HFFc6 (cell line): ENCODE measurements at places on chromosomes 16 and 17. TPM values are rescaled to one million over a fixed set of nuclear protein-coding genes. Genes with fewer than 3 reads are reported as not detected.

GRCh38 chr16:89168381-89169189 lies 3.0 kb upstream of the CDH15 start:
- no peak overlapping the region for H3K4me3 ChIP-seq
- no peak overlapping the region for H3K27ac ChIP-seq
- H3K36me3 ChIP-seq: no peaks in the 10 kb centered on the region
- H3K27me3 ChIP-seq: peaks cover 3% of the 10 kb centered on the region

The HAGH gene
- total RNA-seq: 37.2 to 58.9 TPM (median 56.0 TPM) in 3 replicates

GRCh38 chr16:54687043-54687899 lies 243.4 kb upstream of the IRX5 start:
- no peak overlapping the region for H3K27ac ChIP-seq
- DNase-seq: no peak
- no peak overlapping the region for H3K4me3 ChIP-seq
- no peaks in the 10 kb centered on the region for H3K4me1 ChIP-seq
- peaks cover 2% of the 10 kb centered on the region; the same call in 1 of the 2 replicates for H3K27me3 ChIP-seq

DNA sequence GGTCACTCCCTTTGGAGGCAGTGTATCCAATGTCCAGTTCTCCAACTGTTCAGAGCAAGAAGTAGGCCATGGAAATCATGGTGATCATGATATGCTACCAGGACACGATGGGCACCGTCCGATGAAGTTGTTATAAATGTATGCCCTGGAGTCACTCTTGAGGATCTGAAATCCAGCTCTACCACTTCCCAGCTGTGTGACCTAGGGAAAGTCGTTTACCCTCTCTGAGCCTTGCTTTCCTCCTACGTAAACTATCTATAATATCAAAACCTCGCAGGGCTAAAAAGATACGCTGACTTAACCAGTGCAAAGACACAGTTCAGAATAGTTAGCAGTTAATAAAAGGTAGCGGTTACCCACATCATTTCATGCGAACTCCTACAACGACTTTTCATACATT lies 194.2 kb downstream of the XYLT1 start:
- H3K4me1 ChIP-seq: peaks cover 28% of the 10 kb centered on the region
- no peak overlapping the region for H3K27ac ChIP-seq
- H3K36me3 ChIP-seq: no peaks in the 10 kb centered on the region

DNA sequence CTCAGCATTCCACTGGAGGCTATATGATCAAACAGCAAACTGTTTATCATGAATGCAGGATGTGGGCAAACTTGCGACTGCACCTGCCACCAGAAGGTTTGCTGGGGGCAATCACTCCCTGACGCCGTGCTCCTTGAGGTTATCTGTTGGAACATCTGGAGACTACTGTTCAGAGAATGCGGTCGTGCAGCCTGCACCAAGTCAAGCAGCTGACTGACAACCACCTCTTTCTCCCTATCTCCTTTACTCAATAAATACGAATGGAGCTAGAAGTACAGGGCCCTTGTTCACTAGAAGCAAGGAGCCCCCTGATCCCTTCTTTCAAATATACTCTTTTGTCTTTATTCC lies 2101.2 kb downstream of the TP53TG3F start:
- H3K27me3 ChIP-seq: no peaks in the 10 kb centered on the region; the same call in 1 of the 2 replicates
- DNase-seq: no peak
- H3K27ac ChIP-seq: no peak overlapping the region
- no peaks in the 10 kb centered on the region for H3K36me3 ChIP-seq

- no peak for DNase-seq
- peaks cover 21% of the 10 kb centered on the region for H3K36me3 ChIP-seq
- peaks cover 20% of the 10 kb centered on the region for H3K4me1 ChIP-seq
- H3K27ac ChIP-seq: no peak overlapping the region
- H3K4me3 ChIP-seq: no peak overlapping the region
Observed at GRCh38 chr17:38320482-38320881, 23.3 kb downstream of the GPR179 start.

DNA sequence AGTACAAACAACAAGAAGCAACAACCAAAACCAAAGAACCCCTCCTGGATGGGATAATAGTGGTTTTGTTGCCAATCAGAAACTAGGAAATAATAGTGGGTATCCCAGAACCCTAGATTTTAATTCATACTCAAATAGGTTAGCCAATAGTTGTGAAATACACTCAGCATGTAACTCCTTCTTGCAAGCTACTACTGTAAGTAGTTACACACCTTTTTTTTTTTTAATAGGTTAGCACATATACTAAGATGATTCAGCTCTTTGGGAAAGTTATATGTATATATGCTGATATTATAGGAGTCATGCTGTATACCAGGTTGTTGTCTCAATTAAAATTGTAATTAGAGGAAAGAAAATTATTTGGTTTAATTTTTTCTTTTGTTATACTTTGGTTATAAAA lies 92.5 kb upstream of the HAS3 start:
- no peaks in the 10 kb centered on the region; the same call in 1 of the 2 replicates for H3K27me3 ChIP-seq
- no peak overlapping the region for H3K4me3 ChIP-seq
- peaks cover 13% of the 10 kb centered on the region for H3K36me3 ChIP-seq
- no peak for DNase-seq

The CLDN6 gene
- total RNA-seq: not detected in 3 replicates

- no peaks in the 10 kb centered on the region for H3K4me1 ChIP-seq
- H3K4me3 ChIP-seq: no peak overlapping the region
- H3K36me3 ChIP-seq: peaks cover 2% of the 10 kb centered on the region; the same call in 1 of the 2 replicates
- H3K27ac ChIP-seq: no peak overlapping the region
- no peaks in the 10 kb centered on the region for H3K27me3 ChIP-seq
Observed at GRCh38 chr17:1868090-1868489, 38.3 kb downstream of the RPA1 start.

The HBA1 gene
- total RNA-seq: not detected in 3 replicates

The PROCA1 gene
- 0.56 to 0.85 TPM (median 0.60 TPM) in 3 replicates for total RNA-seq

The CLEC18B gene
- total RNA-seq: 0.14 to 0.37 TPM (median 0.34 TPM) in 3 replicates

- no peaks in the 10 kb centered on the region; the same call in 1 of the 2 replicates for H3K27me3 ChIP-seq
- DNase-seq: no peak
- H3K36me3 ChIP-seq: no peaks in the 10 kb centered on the region
- peaks cover 76% of the 10 kb centered on the region for H3K4me1 ChIP-seq
Observed at GRCh38 chr17:56167491-56167890, 14.2 kb downstream of the ANKFN1 start.

GRCh38 chr17:80655608-80656007 lies 111.0 kb downstream of the RPTOR start:
- H3K27ac ChIP-seq: no peak overlapping the region
- H3K36me3 ChIP-seq: peaks cover 46% of the 10 kb centered on the region
- no peak overlapping the region for H3K4me3 ChIP-seq
- H3K4me1 ChIP-seq: peaks cover 14% of the 10 kb centered on the region
- H3K27me3 ChIP-seq: no peaks in the 10 kb centered on the region

- H3K4me3 ChIP-seq: no peak overlapping the region
- H3K27ac ChIP-seq: no peak overlapping the region
- DNase-seq: no peak
- H3K4me1 ChIP-seq: peaks cover 12% of the 10 kb centered on the region
- peaks cover 3% of the 10 kb centered on the region; the same call in 1 of the 2 replicates for H3K27me3 ChIP-seq
Observed at GRCh38 chr16:15523092-15523541, 88.7 kb downstream of the BMERB1 start.

The KIAA0513 gene
- total RNA-seq: 12.2 and 15.4 TPM in 2 replicates

The MMP2 gene
- total RNA-seq: 553 to 622 TPM (median 555 TPM) in 3 replicates

The DCAF7 gene
- total RNA-seq: 57.2 to 62.8 TPM (median 60.0 TPM) in 3 replicates

DNA sequence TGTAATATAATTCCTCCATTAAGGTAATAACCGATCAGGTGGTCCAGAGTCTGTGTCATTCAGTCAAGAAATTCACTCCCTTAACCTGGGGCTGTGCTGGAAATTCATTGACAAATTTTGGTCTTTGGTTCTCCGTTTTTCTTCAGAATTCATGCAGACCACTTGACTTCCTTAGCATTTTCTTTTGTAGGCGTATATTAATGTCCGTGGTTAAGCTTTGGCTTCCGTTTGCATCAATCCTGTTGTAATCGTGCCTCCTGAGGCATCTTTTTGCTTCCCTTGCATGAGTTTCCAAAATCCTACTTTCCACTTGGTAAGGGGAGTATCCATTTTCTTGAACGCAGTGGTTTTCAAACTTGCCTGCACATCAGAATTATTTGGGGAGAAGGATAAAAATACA lies 9.0 kb downstream of the LRRC37B start:
- DNase-seq: no peak
- peaks cover 19% of the 10 kb centered on the region for H3K4me1 ChIP-seq
- H3K27ac ChIP-seq: no peak overlapping the region
- H3K36me3 ChIP-seq: no peaks in the 10 kb centered on the region
- H3K27me3 ChIP-seq: no peaks in the 10 kb centered on the region

DNA sequence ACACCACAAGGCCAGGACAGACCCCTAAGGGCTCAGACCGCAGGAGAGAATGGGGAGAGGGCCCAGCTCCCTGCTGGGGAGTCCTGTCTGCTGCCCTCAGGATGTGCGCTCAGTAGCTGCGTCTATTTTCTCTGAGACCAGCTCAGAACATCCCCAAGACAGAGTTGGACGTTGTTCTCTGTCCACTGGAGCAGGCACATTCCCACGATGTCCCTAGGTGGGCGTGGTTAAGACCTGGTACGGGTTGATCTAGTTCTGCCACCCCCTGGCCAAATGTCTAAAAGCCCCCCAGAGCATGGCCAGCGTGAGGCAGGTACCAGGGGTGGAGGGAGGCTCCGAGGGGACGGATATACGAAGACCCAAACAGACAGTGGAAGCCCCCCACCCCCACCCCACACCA lies 842 bp upstream of the CALB2 start:
- H3K27ac ChIP-seq: no peak overlapping the region
- peaks cover 22% of the 10 kb centered on the region for H3K4me1 ChIP-seq
- H3K36me3 ChIP-seq: no peaks in the 10 kb centered on the region
- peaks cover 20% of the 10 kb centered on the region for H3K27me3 ChIP-seq
- H3K4me3 ChIP-seq: no peak overlapping the region
- no peak for DNase-seq

- peaks cover 10% of the 10 kb centered on the region; the same call in 1 of the 2 replicates for H3K4me1 ChIP-seq
- no peak for DNase-seq
- 0 out of 2 replicates have a peak overlapping the region, but pooled peaks have one; percentile 24 for H3K4me3 ChIP-seq
- H3K27me3 ChIP-seq: peaks cover 28% of the 10 kb centered on the region
- peaks cover 43% of the 10 kb centered on the region for H3K36me3 ChIP-seq
Observed at GRCh38 chr17:38914741-38915638, 10.4 kb upstream of the LASP1NB start.

DNA sequence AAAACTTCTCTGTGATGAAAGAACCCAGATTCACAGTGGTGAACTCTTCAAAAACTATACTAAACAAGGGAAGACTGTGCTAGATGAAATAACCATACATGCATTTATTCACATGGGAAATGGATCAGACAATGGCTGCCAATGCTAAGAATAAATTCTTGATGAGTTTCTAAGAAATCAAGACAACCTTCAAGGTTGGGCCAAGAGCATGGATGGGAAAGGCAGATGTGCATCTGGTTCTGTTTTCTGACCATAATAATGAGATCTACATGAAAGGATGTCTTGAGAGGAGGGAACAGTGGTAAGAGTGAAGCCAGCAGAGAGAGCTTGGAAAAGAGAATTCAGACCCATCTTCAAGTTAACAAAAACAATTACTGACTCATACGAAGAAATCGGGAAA lies 31.4 kb downstream of the ANKRD11 start:
- peaks cover 46% of the 10 kb centered on the region for H3K4me1 ChIP-seq
- DNase-seq: no peak
- no peak overlapping the region for H3K4me3 ChIP-seq
- H3K27me3 ChIP-seq: no peaks in the 10 kb centered on the region; the same call in 1 of the 2 replicates
- H3K27ac ChIP-seq: peak overlapping the region; percentile 30
- peaks cover 26% of the 10 kb centered on the region for H3K36me3 ChIP-seq

- H3K4me1 ChIP-seq: no peaks in the 10 kb centered on the region
- no peaks in the 10 kb centered on the region for H3K36me3 ChIP-seq
- peaks cover 2% of the 10 kb centered on the region; the same call in 1 of the 2 replicates for H3K27me3 ChIP-seq
- H3K27ac ChIP-seq: no peak overlapping the region
- no peak overlapping the region for H3K4me3 ChIP-seq
Observed at GRCh38 chr16:9763505-9763904, 418.7 kb downstream of the GRIN2A start.

DNA sequence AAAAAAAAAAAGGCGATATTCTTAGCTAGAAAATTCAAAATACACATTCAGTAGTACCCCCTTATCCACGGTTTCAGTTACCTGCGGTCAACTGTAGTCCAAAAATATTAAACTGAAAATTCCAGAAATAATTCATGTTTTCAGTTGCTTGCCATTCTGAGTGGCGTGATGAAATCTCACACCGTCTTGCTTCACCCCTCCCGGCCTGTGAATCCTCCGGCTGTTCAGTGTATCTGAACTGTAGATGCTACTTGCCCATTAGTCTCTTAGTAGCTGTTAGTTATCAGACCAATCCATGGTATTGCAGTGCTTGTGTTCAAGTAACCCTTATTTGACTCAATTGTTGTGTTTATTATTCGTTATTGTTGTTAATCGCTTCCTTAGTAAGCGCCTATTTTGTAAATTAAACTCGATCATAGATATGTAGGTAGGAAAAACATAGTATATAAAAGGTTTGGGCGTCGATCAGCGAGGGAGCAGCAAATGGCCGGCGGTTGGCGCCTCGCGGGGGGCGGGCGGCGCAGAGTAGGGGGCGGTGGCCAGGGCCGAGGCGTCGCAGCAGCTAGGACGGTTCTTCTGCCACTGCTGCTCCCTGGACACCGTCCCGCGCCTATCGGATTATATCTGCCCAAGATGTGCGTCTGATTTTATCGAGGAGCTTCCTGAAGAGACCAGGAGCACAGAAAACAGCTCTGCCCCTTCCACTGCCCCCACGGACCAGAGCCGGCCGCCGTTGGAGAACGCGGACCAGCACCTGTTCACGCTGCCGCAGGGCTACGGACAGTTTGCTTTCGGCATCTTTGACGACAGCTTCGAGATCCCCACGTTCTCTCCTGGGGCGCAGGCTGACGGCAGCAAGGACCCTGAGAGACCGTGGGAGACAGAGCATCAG lies 39.8 kb upstream of the AKAP1 start:
- H3K36me3 ChIP-seq: no peaks in the 10 kb centered on the region
- H3K4me3 ChIP-seq: no peak overlapping the region
- H3K27me3 ChIP-seq: peaks cover 49% of the 10 kb centered on the region
- no peak for DNase-seq
- H3K27ac ChIP-seq: no peak overlapping the region

- H3K4me3 ChIP-seq: peak overlapping the region; percentile 91
- peaks cover 31% of the 10 kb centered on the region for H3K36me3 ChIP-seq
- H3K27me3 ChIP-seq: peaks cover 4% of the 10 kb centered on the region; the same call in 1 of the 2 replicates
- H3K4me1 ChIP-seq: peaks cover 41% of the 10 kb centered on the region
- DNase-seq: no peak
- peak overlapping the region; percentile 63 for H3K27ac ChIP-seq
Observed at GRCh38 chr17:7612294-7612640, 2.4 kb downstream of the FXR2 start.
